ENCODE measurements at places on chromosomes 13 and 19. TPM values are rescaled to one million over a fixed set of nuclear protein-coding genes. Genes with fewer than 3 reads are reported as not detected.

KRTDAP gene
- total RNA-seq, result not detected

FFAR1 gene
- not detected for total RNA-seq

SAFB2 gene
- total RNA-seq, result 47.9 TPM

SOX21 gene
- total RNA-seq, result 0.11 TPM

NLRP9 gene
- not detected for total RNA-seq

ZNF134 gene
- 32.1 TPM for total RNA-seq

GPR12 gene
- not detected for total RNA-seq

MYH14 gene
- total RNA-seq, result 15.5 TPM

MEF2B gene
- 0.42 TPM for total RNA-seq

Measured in urinary bladder (tissue), 4 donors.